SJCRH30 (cell line): ENCODE measurements at places on chromosomes 6 and 20. TPM values are rescaled to one million over a fixed set of nuclear protein-coding genes. Genes with fewer than 3 reads are reported as not detected.

Gene IPCEF1
- total RNA-seq, result 1.5 and 2.3 TPM in 2 replicates

DNA sequence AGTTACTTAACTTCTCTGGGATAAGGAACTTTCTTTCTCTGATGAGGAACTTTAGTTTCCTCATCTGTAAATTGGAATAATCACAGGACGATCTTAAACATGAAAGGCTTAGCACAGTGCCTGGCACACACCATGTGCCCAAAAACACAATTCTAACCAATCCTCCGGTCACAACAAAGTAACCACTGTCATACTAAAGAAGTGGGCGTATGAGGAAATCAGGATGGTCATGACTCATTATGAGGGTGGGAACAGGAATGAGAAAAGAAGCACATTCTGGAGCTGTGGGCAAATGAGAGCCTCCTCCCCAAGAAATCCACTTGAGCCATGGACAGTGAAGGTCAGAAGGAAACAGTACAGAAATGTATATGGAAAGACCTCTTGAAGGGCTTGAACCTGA, 82.9 kb downstream of the LRFN2 start:
- no peak overlapping the region for H3K4me3 ChIP-seq
- H3K27me3 ChIP-seq, result no peaks in the 10 kb centered on the region
- H3K36me3 ChIP-seq, result no peaks in the 10 kb centered on the region
- H3K4me1 ChIP-seq, result no peaks in the 10 kb centered on the region
- DNase-seq, result no peak

Gene KCNK16
- total RNA-seq, result not detected in 2 replicates

DNA sequence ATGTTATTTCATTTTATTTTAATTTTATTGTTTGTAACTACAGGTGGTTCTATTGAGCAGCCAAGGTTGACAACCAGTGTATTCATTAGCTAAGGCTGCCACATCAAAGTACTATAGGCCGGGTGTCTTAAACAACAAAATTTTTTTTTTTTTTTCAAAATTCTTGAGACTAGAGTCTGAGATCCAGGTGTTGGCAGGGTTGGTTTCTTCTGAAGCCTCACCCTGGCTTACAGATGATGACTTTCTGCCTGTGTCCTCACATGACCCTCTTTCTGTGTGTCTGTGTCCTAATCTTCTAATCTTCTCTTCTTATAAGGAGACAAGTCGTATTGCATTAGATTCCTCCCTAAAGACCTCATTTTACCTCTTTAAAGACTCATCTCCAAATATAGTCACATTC, 208.4 kb downstream of the MANEA start:
- no peak for DNase-seq
- H3K4me1 ChIP-seq, result no peaks in the 10 kb centered on the region
- H3K4me3 ChIP-seq, result no peak overlapping the region
- no peaks in the 10 kb centered on the region for H3K36me3 ChIP-seq

GRCh38 chr6:130730600-130730999, 96.6 kb upstream of the SMLR1 start:
- no peak overlapping the region for H3K4me3 ChIP-seq
- H3K27me3 ChIP-seq, result no peaks in the 10 kb centered on the region
- H3K4me1 ChIP-seq, result no peaks in the 10 kb centered on the region
- H3K36me3 ChIP-seq, result no peaks in the 10 kb centered on the region
- DNase-seq, result no peak

Gene HIVEP2
- total RNA-seq, result 8.2 and 11.6 TPM in 2 replicates

DNA sequence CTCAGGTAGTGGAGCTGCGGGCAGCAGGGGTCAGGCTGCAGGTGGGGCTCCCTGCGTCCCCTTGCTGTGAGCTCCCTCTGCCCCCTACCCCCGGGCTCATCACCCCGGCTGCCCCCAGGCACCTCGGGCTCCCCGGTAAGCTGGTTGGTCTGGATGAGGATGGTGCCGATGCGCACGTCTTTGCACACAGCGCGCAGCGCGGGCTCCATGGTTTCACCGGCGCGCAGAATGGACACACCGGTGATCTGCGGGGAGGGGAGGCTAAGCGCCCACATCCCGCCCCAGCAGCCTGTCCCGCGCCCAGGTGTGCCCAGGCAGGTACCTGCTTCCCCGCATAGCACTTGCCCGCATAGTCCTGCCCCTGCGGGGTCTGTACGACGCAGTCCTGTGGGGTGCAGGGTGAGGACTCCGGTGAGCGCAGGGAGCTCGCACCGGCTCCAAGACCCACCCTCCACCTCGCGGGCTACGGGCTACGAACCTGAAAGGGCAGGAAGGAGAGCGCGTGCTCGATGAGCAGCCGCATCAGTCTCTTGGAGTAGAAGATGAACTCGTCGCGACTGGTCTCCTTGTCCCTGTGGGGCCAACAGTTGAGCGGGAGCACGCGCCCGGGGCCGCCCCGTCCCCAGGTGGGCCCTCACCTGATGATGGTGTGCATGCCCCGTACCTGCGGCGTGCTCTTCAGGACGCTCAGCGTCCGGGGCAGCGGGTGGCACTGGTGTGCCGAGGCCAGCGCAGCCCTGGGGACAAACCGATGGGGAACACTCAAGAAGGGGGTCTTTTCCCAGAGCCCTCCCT, 15.5 kb downstream of the UCKL1 start:
- no peaks in the 10 kb centered on the region for H3K27me3 ChIP-seq
- H3K4me1 ChIP-seq, result no peaks in the 10 kb centered on the region
- H3K36me3 ChIP-seq, result peaks cover 81% of the 10 kb centered on the region
- H3K27ac ChIP-seq, result no peak overlapping the region
- no peak for DNase-seq

DNA sequence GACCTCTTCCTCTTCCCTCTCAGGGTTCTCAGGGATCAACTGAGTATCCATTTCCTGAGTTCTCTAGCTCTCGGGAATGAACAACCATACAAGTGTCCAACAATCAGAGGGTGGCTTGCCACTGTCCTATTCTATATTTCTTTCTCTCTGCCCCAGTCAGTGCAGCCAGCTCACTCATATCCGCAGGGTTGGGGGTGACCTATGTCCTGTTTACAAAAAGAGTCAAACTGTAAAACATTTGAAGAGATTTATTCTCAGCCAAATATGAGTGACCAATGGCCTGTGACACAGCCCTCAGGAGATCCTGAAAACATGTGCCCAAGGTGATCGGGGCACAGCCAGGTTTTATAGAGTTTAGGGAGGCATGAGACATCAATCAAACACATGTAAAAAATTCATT, 10.8 kb upstream of the BTN3A2 start:
- H3K27ac ChIP-seq, result no peak overlapping the region
- peaks cover 11% of the 10 kb centered on the region for H3K4me1 ChIP-seq
- no peaks in the 10 kb centered on the region for H3K27me3 ChIP-seq
- no peaks in the 10 kb centered on the region for H3K36me3 ChIP-seq
- no peak overlapping the region for H3K4me3 ChIP-seq

DNA sequence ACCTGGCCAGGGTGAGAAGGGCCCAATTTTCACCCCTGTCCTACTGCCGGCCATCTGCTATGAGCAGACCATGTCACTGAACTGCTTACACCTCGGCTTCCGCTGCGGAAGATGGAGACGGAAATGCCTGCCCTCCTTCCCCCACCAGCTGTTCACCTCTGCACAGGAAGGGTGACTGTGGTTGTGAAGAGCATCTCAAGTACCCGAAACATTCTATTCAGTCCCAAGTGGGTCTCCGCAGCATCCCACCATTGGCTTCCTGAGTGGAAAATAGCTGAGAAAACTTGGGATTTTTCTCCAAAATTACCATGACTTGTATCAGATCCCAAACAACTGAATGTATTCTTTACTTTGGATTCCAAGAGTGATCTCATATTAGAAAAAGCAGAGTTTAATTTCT, 16.1 kb downstream of the DOK5 start:
- H3K4me3 ChIP-seq, result no peak overlapping the region
- H3K27ac ChIP-seq, result no peak overlapping the region
- H3K4me1 ChIP-seq, result no peaks in the 10 kb centered on the region
- no peak for DNase-seq
- H3K36me3 ChIP-seq, result no peaks in the 10 kb centered on the region

GRCh38 chr6:157099912-157100593, 223.3 kb downstream of the TMEM242 start:
- no peaks in the 10 kb centered on the region for H3K27me3 ChIP-seq
- no peak for DNase-seq
- 0 out of 2 replicates have a peak, but pooled peaks cover 5% of the 10 kb centered on the region for H3K36me3 ChIP-seq
- no peak overlapping the region for H3K27ac ChIP-seq

DNA sequence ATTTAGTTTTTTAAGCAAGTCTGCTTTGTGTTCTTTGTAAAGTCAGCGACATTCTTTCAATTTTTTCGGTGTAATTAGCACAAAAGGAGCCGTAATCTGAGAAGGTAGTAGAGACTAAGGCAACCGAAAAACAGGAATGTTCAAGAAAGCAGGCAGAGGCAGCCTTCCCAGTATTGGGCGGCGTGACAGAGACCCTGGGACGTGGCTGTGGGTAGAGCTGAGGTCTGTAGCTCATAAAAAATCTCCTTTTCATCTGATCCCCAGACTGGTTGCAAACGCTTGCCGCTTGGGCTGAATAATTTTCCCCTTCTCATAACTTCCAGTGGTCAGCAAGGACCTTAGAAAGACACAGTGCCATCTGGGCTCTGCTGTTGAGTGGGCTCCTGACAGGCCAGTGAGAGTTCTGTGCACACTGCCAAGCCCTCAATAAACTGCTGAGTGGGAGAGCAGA, 30.8 kb downstream of the GNAS start:
- peaks cover 17% of the 10 kb centered on the region for H3K4me1 ChIP-seq
- DNase-seq, result peak; percentile 73
- H3K36me3 ChIP-seq, result no peaks in the 10 kb centered on the region

Gene TP53TG5
- not detected in 2 replicates for total RNA-seq

DNA sequence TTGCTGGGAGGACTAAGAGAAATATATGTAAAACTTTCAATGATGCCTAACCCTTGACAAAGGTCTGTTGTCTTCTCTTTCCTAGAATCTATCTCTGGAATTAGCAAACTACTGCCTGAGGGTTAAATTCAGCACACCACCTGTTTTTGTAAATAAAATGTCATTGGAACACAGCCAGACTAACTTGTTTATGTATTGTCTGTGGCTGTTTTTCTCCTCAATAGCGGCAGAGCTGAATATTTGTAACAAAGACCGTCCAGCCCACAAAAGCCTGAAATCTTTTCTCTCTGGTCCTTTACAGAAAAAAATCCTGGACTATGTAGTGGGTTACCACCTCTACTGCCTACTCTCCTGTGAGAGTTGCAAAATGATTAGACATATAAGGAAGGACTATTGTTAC, 33.3 kb upstream of the SYNDIG1 start:
- 0 out of 2 replicates have a peak, but pooled peaks cover 7% of the 10 kb centered on the region for H3K27me3 ChIP-seq
- H3K4me1 ChIP-seq, result peaks cover 9% of the 10 kb centered on the region
- peak; percentile 79 for DNase-seq
- H3K27ac ChIP-seq, result no peak overlapping the region

Gene SPATA2
- total RNA-seq, result 8.2 and 8.3 TPM in 2 replicates

Gene HNF4A
- not detected in 2 replicates for total RNA-seq

Gene CLDN20
- total RNA-seq, result not detected in 2 replicates

GRCh38 chr6:62367601-62368000, 81.6 kb upstream of the KHDRBS2 start:
- no peak overlapping the region for H3K27ac ChIP-seq
- no peak for DNase-seq
- H3K4me3 ChIP-seq, result no peak overlapping the region
- no peaks in the 10 kb centered on the region for H3K27me3 ChIP-seq

DNA sequence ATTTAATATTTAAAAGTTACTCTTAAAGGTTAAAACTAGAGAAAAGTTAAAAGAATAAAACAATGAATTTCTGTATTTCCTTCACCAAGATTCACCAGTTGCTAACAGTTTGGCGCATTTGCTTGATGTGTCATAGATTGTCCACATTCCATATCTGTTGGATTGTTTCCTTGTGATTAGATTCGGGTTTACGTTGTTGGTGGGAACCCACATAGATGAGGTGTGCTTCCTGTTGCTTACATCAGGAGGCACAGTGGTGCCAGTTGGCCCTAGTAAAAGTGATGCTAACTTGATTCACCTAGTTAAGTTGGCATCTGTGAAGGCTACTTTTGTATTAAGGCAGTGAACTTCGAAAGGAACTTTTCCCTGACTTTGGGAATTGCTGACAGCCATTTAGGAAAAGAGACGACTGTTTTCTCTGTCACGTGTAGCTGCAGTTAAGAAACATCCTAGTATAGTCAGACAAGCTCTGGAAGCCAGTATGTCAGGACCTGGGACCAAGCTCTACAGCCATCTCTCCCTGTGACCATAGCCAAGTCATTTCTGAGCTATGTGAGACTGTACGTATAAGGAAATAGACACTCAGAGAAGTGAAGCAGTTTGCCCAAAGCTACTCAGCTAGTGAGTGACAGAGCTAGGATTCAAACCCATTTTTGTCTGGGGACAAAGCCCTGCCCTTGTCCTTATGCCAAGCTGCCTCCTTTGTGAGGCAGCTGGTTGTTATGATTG, 49.0 kb downstream of the PPARD start:
- DNase-seq, result peak; percentile 27
- H3K4me1 ChIP-seq, result peaks cover 10% of the 10 kb centered on the region; the same call in 1 of the 2 replicates
- no peak overlapping the region for H3K4me3 ChIP-seq
- H3K36me3 ChIP-seq, result no peaks in the 10 kb centered on the region

- no peak overlapping the region for H3K27ac ChIP-seq
- no peak overlapping the region for H3K4me3 ChIP-seq
- H3K36me3 ChIP-seq, result no peaks in the 10 kb centered on the region
- H3K4me1 ChIP-seq, result peaks cover 13% of the 10 kb centered on the region
- H3K27me3 ChIP-seq, result no peaks in the 10 kb centered on the region
- DNase-seq, result no peak
Observed at GRCh38 chr6:139567095-139567494, 192.6 kb upstream of the CITED2 start.

DNA sequence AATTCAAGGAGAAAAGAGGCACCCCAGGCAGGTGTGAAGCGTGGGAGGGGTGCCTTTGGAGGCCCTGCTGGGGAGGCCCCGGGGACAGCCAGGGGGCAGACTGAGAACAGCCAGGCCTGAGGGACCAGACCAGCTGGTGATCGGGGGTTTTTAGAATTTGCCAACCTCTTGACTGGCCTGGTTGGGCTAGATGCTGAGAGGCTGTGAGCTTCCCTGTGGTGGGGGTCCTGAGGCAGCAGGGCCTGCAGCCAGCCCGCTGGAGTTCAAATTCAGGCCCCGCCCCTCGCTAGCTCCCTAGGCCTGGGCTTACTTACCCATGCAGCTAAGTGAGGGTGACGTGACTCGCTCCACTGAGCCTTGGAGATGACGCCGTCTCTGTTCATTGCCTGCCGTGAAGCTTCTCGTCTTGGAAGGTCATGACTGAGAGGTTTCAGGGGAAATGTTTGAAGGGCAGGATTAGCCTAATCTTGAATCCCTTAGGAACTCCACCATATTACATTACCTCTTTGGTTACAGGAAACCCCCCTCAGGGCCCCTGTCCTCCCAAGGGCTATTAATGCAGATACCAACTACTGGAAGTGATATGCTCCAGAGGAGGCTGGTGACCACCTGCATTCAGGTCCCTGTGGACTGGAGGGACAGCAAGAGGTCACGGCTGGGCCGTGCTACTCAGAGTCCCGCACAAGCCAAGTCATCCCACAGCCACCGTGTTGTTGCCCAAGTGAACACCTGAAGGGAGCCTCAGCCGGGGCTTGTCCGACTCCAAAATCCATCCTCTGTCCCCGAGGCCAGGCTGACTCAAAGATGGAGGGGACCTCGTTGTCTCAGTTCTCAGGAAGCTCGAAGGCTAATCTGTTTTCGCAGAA, 73.9 kb upstream of the DUSP22 start:
- H3K36me3 ChIP-seq, result no peaks in the 10 kb centered on the region
- H3K4me1 ChIP-seq, result no peaks in the 10 kb centered on the region; the same call in 1 of the 2 replicates
- no peak for DNase-seq
- H3K4me3 ChIP-seq, result no peak overlapping the region
- no peak overlapping the region for H3K27ac ChIP-seq
- H3K27me3 ChIP-seq, result no peaks in the 10 kb centered on the region

Gene PTGIS
- 0.28 and 0.56 TPM in 2 replicates for total RNA-seq
